Adrenal gland (tissue), 19 donors: ENCODE measurements at places on chromosomes 16 and 17.

DNA sequence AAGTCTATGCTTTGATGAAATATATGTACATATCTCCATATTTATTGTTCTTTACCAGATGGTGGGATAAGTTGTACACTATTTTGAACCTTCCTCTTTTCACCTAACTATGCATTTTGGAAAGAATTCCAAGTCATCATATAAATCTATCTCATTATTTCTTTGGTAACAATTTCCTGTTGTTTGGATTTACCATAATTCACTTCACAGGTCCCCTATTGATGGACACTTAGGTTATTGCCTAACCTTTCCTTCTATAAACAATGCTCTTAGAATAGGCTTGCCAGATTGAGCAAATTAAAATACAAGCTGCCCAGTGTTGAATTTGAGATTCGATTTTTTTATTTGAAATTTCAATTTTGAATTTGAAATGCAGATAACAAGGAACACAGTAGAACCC is 28.9 kb upstream of the DHX8 start:
- no peak overlapping the region for H3K27ac ChIP-seq
- no peak for DNase-seq
- no peaks in the 10 kb centered on the region for H3K36me3 ChIP-seq
- H3K4me1 ChIP-seq: peaks cover 8% of the 10 kb centered on the region
- H3K27me3 ChIP-seq: no peaks in the 10 kb centered on the region

- no peak for DNase-seq
- no peaks in the 10 kb centered on the region for H3K27me3 ChIP-seq
- H3K36me3 ChIP-seq: no peaks in the 10 kb centered on the region
- no peak overlapping the region for H3K4me3 ChIP-seq
- H3K27ac ChIP-seq: no peak overlapping the region
These were observed 12.4 kb downstream of the CCDC47 start for GRCh38 chr17:63760771-63761539.

- no peak for DNase-seq
- peaks cover 16% of the 10 kb centered on the region for H3K4me1 ChIP-seq
- H3K27ac ChIP-seq: no peak overlapping the region
- no peak overlapping the region for H3K4me3 ChIP-seq
- no peaks in the 10 kb centered on the region for H3K36me3 ChIP-seq
- no peaks in the 10 kb centered on the region for H3K27me3 ChIP-seq
These were observed 142.6 kb upstream of the CACNG5 start for GRCh38 chr17:66692421-66692690.

- no peaks in the 10 kb centered on the region for H3K36me3 ChIP-seq
- DNase-seq: no peak
- H3K27me3 ChIP-seq: no peaks in the 10 kb centered on the region
- peaks cover 11% of the 10 kb centered on the region for H3K4me1 ChIP-seq
These were observed 555 bp downstream of the HDAC5 start for GRCh38 chr17:44122816-44123355.

- peaks cover 28% of the 10 kb centered on the region for H3K27me3 ChIP-seq
- DNase-seq: peak; percentile 14
- H3K36me3 ChIP-seq: no peaks in the 10 kb centered on the region
These were observed at the start of gene RPRML for GRCh38 chr17:46979147-46979863. TSS of gene RPRML (minus strand) at chr17:46979253. CDS start at chr17:46979007, 246 bp downstream.

GRCh38 chr17:35051579-35052240 is 11.8 kb downstream of the RFFL start:
- no peaks in the 10 kb centered on the region for H3K36me3 ChIP-seq
- peaks cover 4% of the 10 kb centered on the region for H3K4me1 ChIP-seq
- no peak overlapping the region for H3K4me3 ChIP-seq
- H3K27me3 ChIP-seq: no peaks in the 10 kb centered on the region
- H3K27ac ChIP-seq: peak overlapping the region; percentile 4

GRCh38 chr16:66113223-66113622 is 253.3 kb upstream of the CDH5 start:
- H3K27ac ChIP-seq: no peak overlapping the region
- no peak for DNase-seq
- no peaks in the 10 kb centered on the region for H3K36me3 ChIP-seq
- H3K4me1 ChIP-seq: no peaks in the 10 kb centered on the region

DNA sequence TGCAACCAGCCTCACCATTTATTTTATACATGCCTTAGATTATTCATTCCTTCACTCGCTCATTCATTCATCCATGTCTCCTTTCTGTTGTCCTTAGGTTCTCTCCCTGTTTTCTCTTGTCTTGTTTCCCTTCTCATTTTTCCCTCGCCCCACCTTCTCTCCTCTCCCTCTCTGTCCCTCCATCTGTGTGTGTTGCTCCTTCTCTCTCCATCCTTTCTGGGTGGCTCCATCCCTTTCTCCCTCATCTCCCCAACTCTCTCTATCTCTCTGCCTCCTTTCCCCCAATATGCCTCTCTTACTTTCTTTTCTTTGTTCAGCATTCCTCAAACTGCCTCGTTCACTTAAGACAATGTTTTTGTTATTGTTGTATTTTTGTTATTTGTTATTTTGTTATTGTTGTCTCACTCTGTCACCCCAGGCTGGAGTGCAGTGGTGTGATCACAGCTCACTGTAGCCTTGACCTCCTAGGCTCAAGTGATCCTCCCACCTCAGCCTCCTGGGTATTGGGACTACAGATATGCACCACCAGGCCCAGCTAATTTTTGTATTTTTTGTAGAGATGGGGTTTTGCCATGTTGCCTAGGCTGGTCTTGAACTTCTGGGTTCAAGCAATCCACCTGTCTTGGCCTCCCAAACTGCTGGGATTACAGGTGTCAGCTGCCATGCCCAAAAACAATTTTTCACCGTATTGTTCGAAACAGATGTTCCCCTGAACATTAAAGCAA is 14.4 kb downstream of the SOCS1 start:
- no peak overlapping the region for H3K27ac ChIP-seq
- no peak overlapping the region for H3K4me3 ChIP-seq
- H3K36me3 ChIP-seq: no peaks in the 10 kb centered on the region

GRCh38 chr16:27235938-27236245 is 32.6 kb downstream of the KDM8 start:
- no peaks in the 10 kb centered on the region for H3K27me3 ChIP-seq
- H3K4me3 ChIP-seq: no peak overlapping the region
- peak overlapping the region; percentile 14 for H3K27ac ChIP-seq
- H3K4me1 ChIP-seq: peaks cover 43% of the 10 kb centered on the region
- H3K36me3 ChIP-seq: peaks cover 14% of the 10 kb centered on the region
- DNase-seq: no peak

- no peaks in the 10 kb centered on the region for H3K36me3 ChIP-seq
- H3K4me1 ChIP-seq: no peaks in the 10 kb centered on the region
- no peak overlapping the region for H3K27ac ChIP-seq
- no peak for DNase-seq
- H3K27me3 ChIP-seq: no peaks in the 10 kb centered on the region
These were observed 7.6 kb downstream of the SYT17 start for GRCh38 chr16:19175492-19176262.

GRCh38 chr16:89691986-89692569 is 5.6 kb downstream of the CDK10 start:
- H3K4me1 ChIP-seq: peaks cover 7% of the 10 kb centered on the region
- H3K36me3 ChIP-seq: peaks cover 68% of the 10 kb centered on the region
- no peaks in the 10 kb centered on the region for H3K27me3 ChIP-seq
- H3K4me3 ChIP-seq: no peak overlapping the region
- DNase-seq: no peak

- DNase-seq: no peak
- no peaks in the 10 kb centered on the region for H3K4me1 ChIP-seq
- H3K27ac ChIP-seq: no peak overlapping the region
- no peaks in the 10 kb centered on the region for H3K36me3 ChIP-seq
- no peaks in the 10 kb centered on the region for H3K27me3 ChIP-seq
These were observed 272.7 kb downstream of the SOX9 start for GRCh38 chr17:72393553-72393952.

DNA sequence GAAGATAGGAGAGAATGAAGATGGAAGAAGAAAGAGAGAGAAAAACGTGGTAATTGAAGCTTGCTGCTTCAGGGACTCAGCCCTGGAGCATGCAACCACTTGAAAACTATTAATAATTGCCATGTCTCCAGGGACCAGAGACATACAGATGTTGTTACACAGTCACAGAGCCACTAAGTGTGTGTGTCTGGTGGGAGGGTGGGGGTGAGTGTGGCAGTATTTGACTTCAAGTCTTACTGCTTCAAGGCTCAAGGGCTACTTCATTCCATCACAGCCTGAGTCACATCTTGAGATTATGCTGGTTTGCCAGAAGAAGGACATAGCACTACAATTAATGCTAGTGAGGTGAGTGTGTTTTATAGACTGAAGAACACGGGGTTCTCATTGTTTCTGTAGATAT is 202.2 kb downstream of the CDH8 start:
- no peaks in the 10 kb centered on the region for H3K36me3 ChIP-seq
- H3K27ac ChIP-seq: no peak overlapping the region

GRCh38 chr16:89033796-89034572 is 57.0 kb upstream of the CBFA2T3 start:
- no peaks in the 10 kb centered on the region for H3K36me3 ChIP-seq
- no peak overlapping the region for H3K27ac ChIP-seq
- no peak for DNase-seq
- no peak overlapping the region for H3K4me3 ChIP-seq
- H3K27me3 ChIP-seq: peaks cover 18% of the 10 kb centered on the region

- no peak for DNase-seq
- no peak overlapping the region for H3K4me3 ChIP-seq
- H3K36me3 ChIP-seq: no peaks in the 10 kb centered on the region
- H3K27me3 ChIP-seq: no peaks in the 10 kb centered on the region
These were observed 25.4 kb upstream of the HELZ start for GRCh38 chr17:67270416-67270815.

DNA sequence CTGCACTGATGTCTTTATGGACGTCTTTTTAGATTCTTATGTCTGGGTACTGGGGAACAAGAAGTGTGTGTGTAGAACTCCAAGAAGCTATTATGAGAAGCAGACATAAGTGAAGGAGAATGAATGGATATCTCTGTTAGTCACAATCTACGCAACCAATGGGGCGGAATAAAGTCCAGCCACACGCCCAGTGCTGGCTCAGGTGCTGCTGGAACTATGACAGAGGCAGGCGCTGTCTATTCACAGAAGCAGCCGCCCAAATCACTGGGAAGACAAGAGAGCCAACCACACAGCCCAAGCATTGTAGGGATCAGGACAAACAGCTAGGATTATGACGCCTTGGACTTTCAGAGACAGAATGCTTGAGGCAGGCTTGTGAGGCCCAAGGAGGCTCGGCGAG is 43.9 kb upstream of the ICAM2 start:
- peaks cover 47% of the 10 kb centered on the region for H3K4me1 ChIP-seq
- no peak overlapping the region for H3K4me3 ChIP-seq
- H3K27ac ChIP-seq: peak overlapping the region; percentile 35
- H3K27me3 ChIP-seq: no peaks in the 10 kb centered on the region
- no peaks in the 10 kb centered on the region for H3K36me3 ChIP-seq
